Stromal cell of bone marrow (primary cell): ENCODE measurements at places on chromosomes 7 and 10.

- DNase-seq: peak; percentile 12
Measured at GRCh38 chr7:95066737-95067530, 159.5 kb downstream of the PPP1R9A start.

DNA sequence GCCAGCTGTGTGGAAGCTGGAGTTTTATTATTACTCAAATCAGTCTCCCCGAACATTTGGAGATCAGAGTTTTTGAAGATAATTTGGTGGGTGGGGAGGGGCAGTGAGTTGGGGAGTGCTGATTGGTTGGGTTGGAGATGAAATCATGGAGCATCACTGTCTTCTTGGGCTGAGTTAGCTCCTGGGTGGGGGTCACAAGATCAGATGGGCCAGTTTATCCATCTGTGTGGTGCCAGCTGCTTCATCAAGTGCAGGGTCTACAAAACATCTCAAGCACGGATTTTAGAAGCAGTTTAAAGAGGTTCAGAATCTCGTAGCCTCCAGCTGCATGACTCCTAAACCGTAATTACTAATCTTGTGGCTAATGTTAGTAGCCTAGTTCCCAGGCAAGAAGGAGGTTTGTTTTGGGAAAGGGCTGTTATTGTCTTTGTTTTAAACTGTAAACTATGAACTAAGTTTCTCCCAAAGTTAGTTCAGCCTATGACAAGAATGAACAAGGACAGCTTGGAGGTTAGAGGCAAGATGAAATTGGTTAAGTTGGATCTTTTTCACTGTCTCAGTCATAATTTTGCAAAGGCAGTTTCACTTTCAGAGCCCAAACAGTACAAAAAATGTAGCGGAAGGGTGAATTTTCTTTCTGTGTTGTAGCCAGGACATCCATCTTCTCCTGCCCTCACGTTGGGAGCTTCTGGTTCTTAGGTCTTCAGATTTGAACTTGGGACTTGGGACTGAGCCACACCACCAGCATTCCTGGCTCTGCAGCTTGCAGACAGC lies 43.1 kb downstream of the KLF6 start:
- no peak for DNase-seq

- DNase-seq: no peak
Measured at GRCh38 chr7:29350351-29350750, 155.8 kb downstream of the CHN2 start.

DNA sequence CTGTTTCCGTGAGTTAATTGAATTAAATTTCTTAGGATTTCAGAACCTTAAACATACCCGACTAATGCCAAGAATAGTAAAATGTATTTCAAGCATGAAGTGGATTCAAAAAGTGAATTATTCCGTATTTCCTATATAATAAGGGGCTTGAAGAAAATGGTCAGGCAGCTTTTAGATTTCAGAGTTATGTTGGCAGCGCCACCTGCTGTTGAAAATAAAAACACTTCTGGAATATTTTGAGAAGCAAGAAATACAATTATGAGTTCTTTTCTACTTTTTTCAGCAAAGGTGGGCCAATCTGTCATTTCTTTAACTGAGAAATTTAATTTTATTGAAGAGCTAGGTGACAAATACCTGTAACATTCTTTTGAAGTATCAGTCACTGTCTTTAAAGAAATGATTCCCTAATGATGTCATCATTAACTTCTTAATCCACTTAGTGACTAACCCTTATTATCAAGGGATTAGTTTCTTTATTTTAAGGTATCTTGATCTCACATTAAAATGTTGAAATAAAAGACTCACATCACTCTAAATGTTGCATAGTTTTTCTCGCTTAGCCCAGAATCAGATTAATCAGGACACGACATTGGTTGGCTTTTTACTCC lies 36.6 kb upstream of the AGR3 start:
- DNase-seq: peak; percentile 28

DNA sequence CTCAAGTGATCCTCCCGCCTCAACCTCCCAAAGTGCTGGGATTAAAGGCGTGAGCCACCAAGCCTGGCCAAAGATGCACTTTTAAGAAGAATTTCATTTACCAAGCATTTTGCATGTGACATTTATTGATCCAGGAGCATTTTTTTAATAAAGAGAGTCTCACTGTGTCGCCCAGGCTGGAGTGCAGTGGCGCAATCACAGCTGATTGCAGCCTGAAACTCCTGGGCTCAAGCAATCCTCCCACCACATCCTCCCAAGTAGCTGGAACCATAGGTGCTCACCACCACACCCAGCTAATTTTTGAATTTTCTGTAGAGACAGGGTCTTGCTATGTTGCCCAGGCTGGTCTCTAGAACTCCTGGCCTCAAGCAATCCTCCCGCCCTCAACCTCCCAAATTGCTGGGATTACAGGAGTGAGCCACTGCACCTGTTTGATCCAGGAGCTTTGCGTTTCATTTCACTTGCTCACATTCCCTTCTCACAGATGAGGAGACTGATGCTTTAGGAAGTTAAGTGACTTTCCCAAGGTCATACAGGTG lies 4.4 kb upstream of the TBL2 start:
- no peak for DNase-seq
